MCF 10A (cell line): ENCODE measurements at places on chromosomes 4 and X. TPM values are rescaled to one million over a fixed set of nuclear protein-coding genes. Genes with fewer than 3 reads are reported as not detected.

The NEUROG2 gene
- total RNA-seq, result not detected in 2 replicates

The LNX1 gene
- total RNA-seq, result not detected in 2 replicates

The SRP72 gene
- 348 and 419 TPM in 2 replicates for total RNA-seq

DNA sequence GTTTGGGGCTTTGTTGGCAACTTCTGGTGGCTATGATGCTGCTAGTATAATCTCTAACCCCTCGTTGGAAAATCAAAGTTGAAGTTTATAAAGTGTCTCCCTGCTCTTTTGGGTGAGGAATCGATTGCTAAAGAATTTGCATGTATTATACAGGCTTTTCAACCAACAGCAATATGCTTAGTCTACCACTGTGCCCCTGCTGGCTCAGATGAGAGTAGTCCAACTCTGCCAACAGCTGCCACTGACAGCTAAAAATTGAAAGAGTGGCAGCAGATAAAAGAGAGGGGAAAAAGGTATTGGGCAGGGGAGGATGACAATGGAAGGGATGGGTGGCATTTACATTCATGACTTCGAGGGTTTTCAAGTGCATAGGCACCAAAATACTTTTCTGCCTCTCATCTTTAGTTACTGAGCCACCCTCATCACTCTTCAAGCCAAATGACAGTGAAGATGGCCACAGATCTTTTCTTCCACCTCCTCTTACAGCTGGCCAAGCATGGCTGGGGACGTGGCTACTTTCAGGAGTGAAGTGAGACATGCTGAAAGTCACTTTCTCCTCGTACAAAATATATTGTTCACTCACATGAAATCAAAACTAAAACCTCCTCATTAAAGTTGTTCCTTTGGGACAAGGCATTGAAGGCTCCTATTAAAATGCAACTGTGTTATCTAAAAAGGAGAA is 2.7 kb upstream of the GRIA3 start:
- no peak overlapping the region for H3K27ac ChIP-seq
- H3K4me1 ChIP-seq, result no peaks in the 10 kb centered on the region
- DNase-seq, result no peak
- H3K36me3 ChIP-seq, result no peaks in the 10 kb centered on the region

DNA sequence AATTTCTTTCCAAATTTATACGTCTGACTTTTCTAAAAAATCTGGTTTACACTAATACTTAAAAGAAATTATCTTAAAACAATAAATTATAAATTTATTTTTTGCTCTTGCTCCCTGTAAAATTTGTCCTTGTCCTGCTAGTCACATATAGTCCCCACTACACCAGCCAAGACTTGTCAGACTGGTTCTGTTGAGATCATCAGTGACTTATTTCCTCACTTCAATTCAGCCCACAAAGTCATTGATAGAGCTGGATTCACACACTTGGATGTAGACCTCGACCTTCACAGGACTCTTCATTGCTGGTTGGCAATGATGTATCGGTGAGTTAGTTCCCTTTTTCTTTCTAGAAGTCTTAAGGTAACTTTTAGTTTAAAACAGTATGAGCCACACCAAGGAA is at the start of gene TMPRSS11E:
TSS of gene TMPRSS11E (plus strand) at position 263 of the 400 bp plus-strand sequence. CDS start at position 313, 50 bp downstream.
- no peak for DNase-seq
- H3K27me3 ChIP-seq, result no peaks in the 10 kb centered on the region
- no peak within 1 kb of the TSS for H3K4me3 ChIP-seq
- H3K27ac ChIP-seq, result no peak within 1 kb of the TSS
- no peaks in the 10 kb centered on the region for H3K36me3 ChIP-seq

- no peak for DNase-seq
- no peak overlapping the region for H3K27ac ChIP-seq
- H3K4me1 ChIP-seq, result no peaks in the 10 kb centered on the region
- no peaks in the 10 kb centered on the region for H3K36me3 ChIP-seq
Observed at GRCh38 chrX:139091066-139091465, 379.5 kb upstream of the FGF13 start.

- H3K4me1 ChIP-seq, result peaks cover 12% of the 10 kb centered on the region
- H3K4me3 ChIP-seq, result no peak overlapping the region
- DNase-seq, result no peak
- H3K27me3 ChIP-seq, result no peaks in the 10 kb centered on the region
- no peak overlapping the region for H3K27ac ChIP-seq
Observed at GRCh38 chr4:145481942-145482208, 222 bp downstream of the SMAD1 start.
